ENCODE measurements at places on chromosomes 7 and 10.

DNA sequence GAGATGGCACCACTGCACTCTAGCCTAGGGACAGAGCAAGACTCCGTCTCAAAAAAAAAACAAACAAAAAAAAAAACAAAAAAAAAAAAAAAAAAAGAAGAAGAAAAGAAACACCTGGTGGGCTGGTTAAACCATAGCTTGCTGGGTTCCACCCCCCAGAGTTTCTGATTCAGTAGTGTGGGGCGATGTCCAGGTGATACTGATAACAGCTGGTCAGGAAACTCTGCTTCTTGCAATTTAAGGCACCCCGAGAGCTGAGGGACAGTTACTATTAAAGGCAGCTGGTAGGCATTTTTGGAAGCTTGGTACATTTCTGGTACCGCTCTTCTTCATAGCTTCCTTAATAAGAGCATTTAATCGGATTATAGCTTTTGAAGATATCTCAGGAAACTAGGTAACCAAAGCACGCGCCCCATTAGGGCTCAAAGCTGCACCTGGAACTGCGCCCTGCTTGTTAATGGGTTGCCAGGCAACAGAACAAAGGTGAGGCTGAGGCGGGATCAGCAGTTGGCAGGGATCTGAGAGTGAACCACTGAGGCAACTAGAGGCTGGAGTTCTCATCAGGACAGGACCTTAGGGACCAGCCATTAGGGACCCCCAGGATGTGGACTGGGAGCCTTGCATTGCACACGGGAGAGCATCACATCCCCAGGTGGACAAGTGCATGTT, 6.5 kb upstream of the SDK1 start:
- peak; percentile 69 for DNase-seq

GRCh38 chr7:35677582-35678356, 17.2 kb downstream of the HERPUD2 start:
- DNase-seq, result no peak

GRCh38 chr7:98745722-98746318, 124.0 kb downstream of the TMEM130 start:
- DNase-seq, result peak; percentile 79

DNA sequence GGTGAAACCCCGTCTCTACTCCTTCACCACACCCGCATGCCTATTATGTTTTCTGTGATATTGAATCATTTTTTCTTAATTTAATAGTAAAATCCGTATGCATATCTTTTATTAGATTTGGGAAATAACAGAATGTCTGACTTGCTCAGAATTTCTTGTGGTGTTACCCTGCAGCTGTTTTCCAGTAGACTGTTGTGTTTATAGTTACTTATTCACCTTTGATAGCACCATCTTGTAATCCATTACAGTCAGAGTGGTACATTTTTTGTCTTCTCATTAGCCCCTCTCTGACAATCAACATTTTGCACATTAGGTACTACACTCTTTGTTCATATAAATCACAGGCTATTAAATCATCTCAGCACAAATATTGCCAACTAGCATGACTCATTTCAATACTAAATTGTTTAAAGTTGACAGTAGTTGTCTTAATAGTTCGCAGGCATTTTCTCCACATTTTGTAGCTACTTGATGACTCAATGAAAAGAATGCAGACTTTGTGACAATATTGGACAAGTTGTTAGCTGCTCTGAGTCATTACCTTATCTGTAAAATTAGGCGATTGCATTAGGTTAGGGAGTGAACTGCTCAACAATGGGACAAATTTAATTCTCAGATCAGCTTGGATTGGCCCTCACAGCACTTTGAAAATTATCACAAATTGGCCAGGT, 17.8 kb upstream of the SLC16A12 start:
- no peak for DNase-seq

GRCh38 chr7:71538210-71538609, 406.3 kb downstream of the GALNT17 start:
- DNase-seq, result no peak

DNA sequence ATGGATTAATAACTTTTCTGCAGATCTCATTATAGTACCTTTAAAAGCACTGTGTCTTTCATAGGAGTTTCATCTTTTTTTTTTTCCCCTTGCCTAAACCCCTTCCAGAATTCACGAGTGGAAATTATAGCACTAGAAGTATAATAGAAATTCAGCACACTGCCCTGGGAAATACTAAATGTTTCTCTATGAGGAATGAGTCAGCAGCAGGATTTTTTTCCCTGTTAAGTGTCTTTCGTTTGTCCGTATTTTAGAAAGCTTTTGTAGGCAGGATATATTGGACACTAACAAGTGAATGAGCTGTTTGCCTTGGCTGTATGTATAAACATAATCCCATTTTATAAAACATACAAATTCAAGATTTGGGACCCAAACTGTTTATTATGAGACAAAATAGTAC, 105.8 kb downstream of the EXOC4 start:
- DNase-seq, result no peak

GRCh38 chr10:101095550-101096213, 33.9 kb downstream of the KAZALD1 start:
- peak; percentile 82 for DNase-seq

DNA sequence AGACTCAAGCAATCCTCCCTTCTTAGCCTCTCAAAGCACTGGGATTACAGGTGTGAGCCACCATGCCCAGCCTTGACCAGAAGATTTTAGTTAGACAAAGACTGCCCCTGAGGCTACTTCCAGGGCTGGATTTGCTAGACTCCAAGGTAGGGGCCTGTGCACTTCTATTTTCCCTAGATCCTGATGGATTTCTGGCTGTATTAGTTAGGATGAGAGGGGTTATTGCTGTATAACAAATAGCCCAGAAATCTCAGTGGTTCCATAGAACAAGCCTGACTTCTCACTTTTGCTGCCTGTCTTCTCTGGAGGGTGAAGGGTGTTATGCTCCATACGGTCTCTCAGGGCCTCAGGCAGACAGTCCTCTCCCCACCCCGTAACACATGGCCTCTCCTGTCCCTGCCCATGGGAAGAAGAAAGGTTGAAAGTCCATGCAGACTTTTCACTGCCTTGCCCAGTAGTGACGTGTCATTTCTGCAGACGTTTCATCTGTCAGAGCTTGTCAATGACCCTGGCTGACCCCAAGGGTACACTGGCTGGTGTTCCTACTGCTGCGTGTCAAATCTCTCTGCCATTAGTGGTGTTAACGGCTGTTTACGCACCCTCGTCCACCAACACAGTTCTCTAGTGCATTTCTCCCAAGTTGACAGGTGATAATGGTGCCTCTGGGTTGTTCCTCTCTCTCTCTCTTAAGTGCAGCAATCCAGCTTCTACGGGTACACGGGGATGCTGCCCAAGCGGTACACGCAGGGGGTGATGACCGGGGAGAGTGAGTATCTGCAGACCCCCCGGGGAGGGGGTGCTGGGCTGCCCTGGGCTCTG, 11.6 kb downstream of the SLC29A4 start:
- no peak for DNase-seq

DNA sequence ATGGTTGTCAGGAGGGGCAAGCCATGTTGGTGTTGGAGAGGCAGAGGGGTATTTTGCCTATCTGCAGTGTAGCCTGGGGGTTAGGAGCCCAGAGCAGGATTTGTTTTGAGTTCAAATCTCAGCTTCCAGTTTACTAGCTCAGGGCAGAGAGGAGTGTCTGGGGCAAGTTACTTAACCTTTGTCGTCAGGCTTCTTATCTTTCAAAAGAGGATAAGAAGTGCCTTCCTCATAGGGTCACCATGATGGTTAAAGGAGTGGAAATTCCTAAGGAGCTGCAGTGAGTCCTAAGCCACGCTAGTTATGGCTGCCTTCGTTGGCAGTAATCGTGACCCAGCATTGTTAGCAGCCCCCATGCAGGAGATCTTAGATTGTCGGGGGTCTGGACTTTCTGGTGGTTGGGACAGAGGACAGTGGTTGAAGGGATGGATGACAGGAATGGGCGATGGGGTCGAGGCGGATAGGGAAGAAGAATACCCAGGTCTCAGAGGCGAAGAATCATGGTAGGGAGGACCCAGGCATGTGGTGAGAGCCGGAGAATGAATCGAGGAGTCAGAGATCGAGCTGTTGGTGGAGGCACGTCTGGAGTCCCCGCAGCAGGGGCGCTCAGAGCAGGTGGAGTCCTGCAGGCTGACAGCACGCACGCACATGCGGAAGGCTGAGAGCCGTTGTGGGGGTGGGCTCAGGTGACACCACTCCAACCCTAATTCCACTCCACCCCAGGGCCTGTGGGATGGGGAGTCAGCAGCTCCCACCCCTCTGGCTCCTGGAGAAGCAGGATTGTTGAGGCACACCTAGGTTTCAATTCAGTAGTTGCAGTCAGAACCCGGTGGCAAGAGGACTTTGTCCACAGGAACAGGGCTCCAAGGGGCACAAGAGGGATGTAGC, 11.6 kb downstream of the ADCK2 start:
- no peak for DNase-seq

DNA sequence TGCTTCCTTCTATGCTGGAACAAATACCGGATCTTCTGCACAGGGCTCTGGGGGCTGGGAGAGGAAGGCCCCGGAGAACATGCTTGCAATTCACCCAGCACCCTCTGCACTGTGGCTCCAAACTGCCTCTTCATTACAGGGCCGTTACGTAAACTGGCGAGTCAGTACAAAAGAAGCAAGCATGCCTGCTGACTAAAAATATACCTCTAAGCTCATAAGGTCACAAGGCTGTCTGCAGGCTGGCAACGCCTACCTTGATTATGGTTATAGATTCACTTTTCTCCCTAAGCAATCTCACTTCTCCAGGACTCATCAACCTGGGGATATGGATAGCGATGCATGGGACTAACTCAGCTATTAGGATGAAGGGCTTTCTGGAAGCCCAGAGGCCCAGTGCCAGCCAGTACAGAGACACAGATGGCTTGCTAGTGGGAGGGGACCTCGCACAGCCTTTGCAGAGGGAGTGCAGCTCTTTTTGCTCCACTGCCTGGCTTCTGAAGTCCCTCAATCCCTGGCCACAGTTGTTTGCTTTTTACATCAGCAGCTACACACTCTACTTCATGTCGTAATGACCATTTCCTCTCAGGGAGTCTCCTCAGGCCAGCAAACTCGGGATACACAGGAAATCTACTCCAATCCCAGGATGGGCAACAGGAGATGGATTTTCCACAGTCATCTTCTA, 96.1 kb downstream of the SH3PXD2A start:
- DNase-seq, result peak; percentile 57

DNA sequence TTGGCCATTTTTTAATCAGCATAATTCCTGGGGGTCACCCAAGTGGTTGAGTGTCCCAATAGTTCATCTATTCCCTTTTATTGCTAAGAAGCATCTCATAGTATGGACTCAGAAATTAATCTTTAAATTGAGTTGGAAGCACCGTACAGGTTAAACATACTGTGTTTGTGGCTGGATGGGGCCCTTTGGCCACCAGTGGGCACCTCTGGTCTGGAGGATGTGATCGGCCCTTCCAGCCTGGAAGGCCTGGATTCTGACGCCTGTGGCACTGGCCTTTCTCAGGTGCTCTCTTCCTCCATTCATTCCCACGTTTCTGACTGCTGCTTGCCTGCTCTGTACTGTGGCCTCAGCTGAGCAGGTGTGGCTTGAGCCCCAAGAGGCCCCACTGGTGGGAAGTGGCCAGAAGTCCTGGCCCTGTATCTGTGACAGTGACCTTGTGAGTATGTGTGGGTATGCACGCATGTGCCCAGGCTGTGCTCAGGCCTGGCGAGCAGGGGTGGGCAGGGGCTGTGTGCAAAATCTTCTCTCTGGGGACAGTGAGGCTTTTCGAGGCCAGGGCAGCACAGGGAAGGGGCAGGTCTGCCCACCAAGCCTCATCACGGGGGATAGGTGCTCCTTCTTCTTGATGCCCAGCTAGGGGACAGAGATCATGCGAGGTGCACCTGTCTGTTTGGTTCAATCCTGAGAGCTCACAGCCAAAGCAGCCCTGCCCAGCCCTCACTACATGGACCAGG, 30.1 kb downstream of the LDB3 start:
- DNase-seq, result no peak

DNA sequence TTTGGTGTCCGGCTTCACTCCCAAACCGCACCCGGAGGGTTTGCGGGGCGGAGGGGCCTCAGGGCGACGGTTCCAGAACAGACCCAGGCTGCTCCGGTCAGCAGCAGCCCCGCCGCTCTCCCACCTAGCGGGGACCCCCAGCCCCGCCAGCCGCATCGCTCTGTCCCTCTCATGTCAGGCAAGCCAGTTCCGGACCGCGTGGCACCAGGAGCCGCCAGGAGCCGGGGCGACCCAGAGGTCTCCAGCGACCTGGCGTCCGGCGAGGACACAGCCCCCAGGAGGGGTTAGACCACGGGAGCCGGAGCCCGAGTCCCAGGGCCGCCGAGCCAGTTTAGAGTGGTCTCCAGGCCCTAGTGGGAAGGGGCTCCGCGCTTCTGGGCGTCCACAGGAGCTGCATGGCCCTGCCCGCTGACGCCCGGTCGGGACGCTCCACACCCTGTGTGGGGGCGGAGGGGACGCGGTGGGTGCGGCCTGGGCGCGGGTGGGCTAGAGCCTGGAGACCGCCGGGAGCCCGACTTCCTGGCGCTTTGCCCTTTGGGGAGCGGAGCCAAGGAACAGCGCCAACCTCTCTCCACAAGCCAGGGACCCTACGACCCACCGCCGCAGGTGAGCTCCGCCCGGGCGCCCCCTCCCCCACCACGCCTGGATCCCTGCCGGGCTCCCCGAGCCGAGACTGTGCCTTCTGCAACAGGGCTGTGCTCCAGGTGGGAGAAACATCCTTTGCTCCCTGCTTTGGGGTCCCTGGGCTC, 43.4 kb downstream of the ZNF117 start:
- DNase-seq, result no peak

DNA sequence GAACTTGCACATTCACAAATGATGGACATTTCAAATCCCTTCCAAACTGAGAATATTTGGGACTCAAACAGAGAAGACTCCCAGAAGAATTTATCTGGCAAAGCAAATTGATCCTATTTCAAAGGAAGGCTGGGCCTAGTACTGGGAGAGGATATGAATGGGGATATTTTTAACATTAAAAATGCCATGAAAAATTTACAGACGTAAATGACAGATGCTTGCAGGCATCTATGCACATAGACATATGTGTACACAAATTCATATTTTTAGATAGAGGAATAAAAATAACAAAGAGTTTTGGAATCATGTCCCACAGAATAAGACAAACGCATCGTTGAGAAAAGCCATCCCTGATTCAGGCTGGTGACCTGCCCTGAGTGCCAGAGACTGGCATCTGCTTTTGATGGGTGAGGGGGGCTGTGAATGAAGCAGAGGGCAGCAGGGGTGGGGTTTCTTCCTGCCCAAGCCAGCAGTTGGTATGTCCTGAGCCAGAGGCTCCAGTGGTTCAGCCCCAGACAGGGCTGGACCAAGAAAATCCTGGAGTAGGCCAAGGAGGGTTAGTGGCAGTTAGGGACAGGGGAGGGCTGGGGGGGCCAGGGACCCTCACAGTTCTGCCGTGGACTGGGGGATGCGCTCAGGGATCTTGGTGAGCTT, 138.5 kb downstream of the SLIT1 start:
- no peak for DNase-seq

DNA sequence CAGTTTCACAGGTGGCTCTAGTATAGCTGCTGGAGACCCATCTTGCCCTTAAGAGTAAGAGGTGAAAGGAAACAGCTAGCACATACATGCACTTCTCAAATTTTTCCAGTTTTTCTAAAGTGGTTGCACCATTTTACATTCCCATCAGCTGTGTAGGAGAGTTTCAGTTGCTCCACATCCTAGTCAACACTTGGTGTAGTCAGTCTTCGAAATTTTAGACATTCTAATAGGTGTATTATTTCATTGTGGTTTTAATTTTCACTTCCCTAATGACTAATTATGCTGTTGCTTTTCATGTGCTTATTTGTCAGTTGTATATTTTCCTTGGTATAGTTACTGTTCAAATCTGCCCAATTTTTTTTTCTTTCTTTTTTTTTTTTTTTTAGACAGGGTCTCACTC, 9.5 kb upstream of the HACD1 start:
- DNase-seq, result no peak
